ENCODE measurements at places on chromosomes 6 and 20. TPM values are rescaled to one million over a fixed set of nuclear protein-coding genes. Genes with fewer than 3 reads are reported as not detected.

The HDGFL1 gene
- not detected for total RNA-seq

The CGA gene
- total RNA-seq: not detected

GRCh38 chr6:169271158-169271876, 17.7 kb upstream of the THBS2 start:
- DNase-seq: no peak

DNA sequence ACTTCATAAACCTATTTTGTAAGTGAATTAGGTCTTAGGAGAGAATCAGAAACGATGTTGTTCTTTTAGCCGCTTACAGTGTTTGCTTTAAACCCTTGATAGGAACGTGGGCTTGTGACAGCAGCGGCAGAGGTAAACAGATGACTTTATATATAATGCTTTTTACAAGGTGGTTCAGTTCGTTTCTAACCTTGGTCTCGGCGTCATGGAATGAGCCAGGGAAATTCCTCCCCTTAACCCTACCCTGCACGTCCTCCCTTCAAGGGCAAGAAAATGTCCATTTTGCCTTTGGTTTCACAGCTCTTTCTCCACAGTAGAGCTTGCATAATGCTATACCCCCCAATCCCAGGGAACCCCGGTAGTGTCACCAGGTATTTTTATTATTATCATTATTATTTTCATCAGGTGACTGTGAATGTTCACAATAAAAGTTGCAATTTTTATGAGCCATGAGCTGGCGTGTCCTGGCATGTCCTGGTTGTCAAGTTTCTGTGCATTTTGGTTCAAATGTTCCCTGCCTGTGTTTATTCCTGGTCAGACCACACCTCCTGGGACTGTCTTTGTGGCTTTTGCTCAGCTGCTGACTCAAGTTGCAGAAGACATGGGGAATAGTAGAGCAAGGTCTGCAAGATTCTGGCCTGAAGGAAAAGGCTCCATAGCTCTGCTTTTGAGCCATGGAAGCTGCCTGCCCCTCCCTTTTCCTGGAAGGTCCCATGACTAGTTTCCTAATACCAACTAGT, 112.8 kb upstream of the BMP2 start:
- no peak for DNase-seq

DNA sequence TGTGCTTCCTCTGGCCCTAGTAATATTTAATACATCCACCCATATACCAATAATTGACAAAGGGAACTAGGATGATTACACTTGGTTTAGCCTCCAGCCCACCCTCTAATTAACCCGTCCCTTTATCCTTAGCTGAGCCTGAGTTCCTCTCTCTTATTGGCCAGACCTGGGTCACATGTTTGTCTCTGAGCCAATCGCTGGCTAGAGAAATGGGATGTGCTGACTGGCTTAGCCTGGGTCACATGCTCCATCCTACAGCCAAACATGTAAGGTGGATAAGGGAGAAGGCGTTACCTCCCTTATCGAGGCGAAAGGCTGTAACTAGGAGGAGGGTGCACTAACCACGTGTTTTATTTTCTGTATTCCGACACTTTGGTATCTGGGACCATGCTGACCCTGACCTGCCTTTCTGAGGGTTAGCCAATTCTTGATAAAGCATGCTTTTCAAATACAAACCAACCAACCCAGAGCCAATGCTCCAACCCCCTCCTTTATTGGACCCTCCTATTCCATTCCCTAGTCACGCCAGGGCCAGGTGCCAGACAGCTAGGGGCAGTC, 262.7 kb downstream of the PREX1 start:
- no peak for DNase-seq

The NINL gene
- total RNA-seq: 8.6 TPM

DNA sequence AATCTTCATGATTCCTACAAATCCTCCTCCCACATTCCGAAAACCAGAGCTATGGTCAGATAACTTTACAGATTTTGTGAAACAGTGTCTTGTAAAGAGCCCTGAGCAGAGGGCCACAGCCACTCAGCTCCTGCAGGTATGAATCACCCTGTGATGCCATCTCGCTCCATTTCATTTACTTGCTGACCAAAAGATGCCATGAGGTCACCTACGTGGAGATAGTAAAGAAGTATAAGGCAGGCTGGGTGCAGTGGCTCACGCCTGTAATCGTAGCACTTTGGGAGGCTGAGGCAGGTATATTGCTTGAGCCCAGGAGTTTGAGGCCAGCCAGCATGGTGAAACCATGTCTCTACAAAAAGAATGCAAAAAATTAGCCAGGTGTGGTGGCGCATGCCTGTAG, 30.9 kb downstream of the STK4 start:
- no peak for DNase-seq

DNA sequence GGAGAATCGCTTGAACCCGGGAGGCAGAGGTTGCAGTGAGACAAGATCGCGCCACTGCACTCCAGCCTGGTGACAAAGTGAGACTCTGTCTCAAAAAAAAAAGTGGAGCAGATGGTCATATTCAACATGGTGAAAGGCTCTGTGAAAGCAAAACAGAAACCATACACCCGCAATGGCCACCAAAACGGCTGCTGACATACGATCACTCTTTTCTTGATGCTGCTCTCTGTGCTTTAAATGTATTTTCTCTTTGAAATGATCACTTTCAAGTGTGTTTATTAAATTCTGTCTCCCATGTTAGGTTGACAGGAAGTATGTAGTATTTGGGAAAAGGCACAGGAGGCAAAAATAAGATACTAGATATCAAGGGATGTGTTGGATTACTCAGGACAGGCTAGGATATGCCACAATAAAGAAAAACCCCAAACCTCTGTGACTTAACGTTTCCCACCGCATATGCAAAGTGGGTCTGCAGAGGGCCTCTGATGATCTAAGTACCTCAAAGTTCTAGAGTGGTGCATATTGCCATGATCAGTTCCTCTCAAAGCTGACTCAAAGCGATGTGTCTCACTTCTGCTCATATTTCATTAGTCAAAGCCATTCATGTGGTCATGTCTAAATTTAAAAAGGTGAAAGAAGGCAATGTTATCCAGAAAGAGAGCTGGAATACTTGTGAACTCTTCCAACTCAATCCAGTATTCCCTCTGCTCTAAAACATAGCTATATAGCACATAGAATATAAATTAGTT, 155.1 kb upstream of the SOX4 start:
- no peak for DNase-seq

DNA sequence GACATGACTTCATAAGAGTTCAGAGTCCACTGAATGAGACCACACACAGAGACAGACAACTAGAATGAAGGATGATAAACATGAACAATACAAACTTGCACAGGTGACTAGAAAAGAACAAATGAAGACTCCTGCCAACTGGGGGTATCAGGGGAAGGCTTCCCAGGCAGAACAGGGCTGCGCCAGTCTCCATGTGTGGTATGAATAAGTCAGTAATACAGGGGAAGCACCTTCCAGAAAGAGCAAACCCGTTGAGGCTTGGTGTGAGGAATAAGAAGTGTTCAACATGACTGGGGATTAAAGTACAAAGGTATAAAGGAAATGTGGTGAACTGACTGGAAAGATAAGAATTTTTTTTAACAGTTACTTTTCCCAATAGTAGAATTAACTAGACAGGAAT, 3.7 kb upstream of the SLC17A2 start:
- DNase-seq: no peak

The PIGU gene
- total RNA-seq: 10.2 TPM

The SUMO4 gene
- total RNA-seq: 5.3 TPM

- peak; percentile 54 for DNase-seq
Observed at GRCh38 chr6:11251553-11252360, 19.3 kb upstream of the NEDD9 start.

- DNase-seq: no peak
Observed at GRCh38 chr6:10837009-10837621, 1.2 kb downstream of the MAK start.

- DNase-seq: no peak
Observed at GRCh38 chr6:149763866-149764265, 14.3 kb downstream of the PCMT1 start.

- no peak for DNase-seq
Observed at GRCh38 chr6:121522265-121522664, 86.8 kb downstream of the GJA1 start.

DNA sequence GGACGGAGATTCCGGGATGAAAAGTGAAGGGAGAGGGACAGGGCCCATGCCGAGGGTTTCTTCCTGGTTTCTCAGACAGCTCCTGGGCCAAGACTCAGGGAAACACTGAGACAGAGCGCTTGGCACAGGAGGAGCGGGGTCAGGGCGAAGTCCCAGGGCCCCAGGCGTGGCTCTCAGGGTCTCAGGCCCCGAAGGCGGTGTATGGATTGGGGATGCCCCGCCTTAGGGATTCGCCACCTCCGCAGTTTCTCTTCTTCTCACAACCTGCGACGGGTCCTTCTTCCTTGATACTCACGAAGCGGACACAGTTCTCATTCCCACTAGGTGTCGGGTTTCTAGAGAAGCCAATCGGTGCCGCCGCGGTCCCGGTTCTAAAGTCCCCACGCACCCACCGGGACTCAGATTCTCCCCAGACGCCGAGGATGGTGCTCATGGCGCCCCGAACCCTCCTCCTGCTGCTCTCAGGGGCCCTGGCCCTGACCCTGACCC, 55.0 kb upstream of the HLA-A start:
- DNase-seq: no peak

DNA sequence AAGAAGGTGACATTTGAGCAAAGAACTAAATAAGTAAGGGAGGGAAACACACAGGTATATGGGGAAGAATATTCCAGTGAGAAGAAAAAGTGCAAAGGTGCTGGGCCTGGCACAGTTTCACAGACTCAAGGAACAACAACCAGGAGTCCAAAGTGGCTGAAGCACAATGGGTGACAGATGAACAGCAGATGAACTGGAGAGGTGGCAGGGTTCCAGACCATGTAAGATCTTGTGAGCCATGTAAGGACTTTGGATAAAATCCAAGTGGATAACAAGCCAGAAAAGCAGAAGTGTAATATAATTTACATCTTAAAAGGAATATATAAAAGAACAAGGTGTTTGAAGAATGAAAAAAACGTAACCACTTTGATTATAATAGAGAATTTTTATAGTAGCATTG, 87.9 kb downstream of the MMS22L start:
- no peak for DNase-seq

- DNase-seq: no peak
Observed at GRCh38 chr6:131819572-131820124, 11.8 kb downstream of the ENPP1 start.

- DNase-seq: no peak
Observed at GRCh38 chr6:150143516-150144293, 861 bp downstream of the PPP1R14C start.

GRCh38 chr6:46453216-46453615, 38.0 kb downstream of the RCAN2 start:
- no peak for DNase-seq

GRCh38 chr6:140124498-140124897, 750.0 kb upstream of the CITED2 start:
- DNase-seq: no peak

DNA sequence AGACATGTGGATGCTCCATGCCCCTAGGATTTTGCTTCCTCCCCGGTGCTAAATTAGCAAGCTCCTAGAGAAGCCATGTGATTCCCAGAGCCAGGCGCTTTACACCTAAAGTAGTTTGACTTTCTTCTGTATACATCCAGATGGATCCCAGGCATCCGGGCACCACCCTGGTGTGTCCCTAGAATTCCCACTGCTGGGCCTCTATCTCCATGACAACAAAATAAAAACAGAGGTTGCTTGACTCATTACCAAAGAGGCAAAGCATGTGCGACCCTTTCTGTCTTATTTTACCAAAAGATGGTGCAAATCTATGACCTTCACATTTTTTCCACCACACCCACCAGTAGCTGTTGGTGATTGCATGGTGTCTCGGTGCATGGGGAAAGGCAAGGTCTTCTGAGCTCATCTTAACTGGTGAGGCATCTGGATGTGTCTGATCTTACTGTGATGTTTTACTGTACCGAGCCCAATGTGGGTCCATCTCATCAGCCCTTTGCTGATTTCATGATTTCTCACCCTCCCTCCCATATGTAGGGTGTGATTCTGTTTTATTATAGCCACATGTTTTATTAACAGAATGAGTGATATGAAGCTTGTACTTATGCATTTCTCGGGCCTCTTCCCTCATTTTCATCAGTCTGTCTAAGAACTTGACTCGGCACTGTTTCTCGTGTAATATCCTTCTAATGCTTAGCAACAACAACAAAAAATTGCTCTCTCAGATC, 27.4 kb upstream of the VAPB start:
- no peak for DNase-seq

DNA sequence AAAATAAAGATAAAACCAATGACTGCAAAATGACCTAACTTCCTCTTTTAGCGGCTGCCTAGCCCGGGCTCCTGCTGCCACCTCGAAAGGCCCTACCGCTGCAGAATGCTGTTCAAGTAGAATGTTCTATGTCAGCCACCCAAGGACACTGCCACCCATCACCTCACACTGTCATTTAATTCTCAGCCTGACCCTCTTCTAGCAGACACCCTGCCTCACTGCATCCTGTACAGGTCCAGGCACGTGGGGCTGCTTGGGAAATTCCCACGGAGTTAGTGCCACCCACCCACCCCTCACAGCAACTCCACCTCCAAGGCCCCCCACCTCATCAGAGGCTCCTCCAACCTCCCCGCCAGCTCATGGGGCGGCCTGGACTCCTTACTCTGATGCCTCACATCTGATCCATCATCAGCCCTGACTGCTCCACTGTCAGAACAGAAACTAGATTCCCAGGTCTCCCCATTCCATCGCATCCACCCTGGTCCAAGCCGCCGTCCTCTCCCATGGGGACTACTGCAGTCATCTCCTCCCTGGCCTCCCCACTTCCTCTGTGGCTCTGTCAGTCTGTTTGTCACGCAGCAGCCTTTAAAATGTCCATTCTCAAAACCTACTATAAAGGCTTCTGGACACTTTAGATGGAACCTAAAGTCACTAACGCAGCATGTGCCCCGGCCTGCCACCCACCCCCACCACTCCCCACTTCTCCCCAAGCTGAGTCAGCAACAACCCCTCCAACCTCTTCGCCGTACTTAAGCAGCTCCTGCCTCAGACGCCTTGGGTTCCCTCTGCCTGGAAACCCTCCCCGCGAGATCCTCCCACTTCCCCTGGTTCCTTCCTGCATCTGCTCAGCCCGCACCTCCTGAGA, 17.0 kb downstream of the NFATC2 start:
- DNase-seq: no peak

GRCh38 chr6:7846966-7847818, 63.4 kb downstream of the TXNDC5 start:
- DNase-seq: no peak

The STX11 gene
- total RNA-seq: 115 TPM

The APCDD1L gene
- not detected for total RNA-seq

The TRIM15 gene
- total RNA-seq: not detected

All from omental fat pad (tissue), 4 donors.